ENCODE measurements at places on chromosomes 16 and 17.

DNA sequence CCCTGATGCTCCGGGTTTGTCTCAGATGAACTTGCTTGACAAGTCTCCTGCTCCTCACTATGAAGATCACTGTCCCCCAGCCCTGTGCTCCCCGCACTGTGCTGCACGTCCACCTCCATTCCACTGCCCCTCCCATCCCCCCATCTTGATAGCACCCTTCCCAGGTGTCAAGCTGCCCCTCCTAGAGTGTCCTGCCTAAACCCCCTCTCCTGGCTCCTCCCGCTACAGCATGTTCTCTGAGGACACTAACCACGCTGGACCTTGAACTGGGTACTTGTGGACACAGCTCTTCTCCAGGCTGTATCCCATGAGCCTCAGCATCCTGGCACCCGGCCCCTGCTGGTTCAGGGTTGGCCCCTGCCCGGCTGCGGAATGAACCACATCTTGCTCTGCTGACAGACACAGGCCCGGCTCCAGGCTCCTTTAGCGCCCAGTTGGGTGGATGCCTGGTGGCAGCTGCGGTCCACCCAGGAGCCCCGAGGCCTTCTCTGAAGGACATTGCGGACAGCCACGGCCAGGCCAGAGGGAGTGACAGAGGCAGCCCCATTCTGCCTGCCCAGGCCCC is 18.5 kb downstream of the DEXI start:
- DNase-seq = no peak

DNA sequence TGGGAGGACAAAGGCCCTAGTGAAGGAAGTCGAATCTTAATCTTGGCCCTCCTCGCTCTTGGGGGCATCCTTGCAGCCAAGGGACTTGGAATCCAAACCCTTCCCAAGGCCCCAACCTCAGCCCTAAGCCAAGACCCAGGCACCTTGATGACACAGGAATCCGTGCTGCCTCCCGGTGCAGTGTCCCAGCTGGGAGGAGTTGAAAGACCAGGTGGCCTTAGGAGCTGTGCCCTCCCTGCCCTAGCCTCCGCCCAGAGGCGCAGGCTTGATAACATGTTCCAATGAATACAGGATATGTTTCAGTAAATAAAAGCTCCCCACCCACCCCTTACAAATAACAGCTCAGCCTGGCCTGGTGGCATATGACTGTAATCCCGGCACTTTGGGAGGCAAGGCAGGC is at the start of gene CHST5:
Gene CHST5 (minus strand): TSS at position 208 of the 400 bp plus-strand sequence. CDS start 5,724 bp downstream, outside the sequence.
- DNase-seq = no peak

DNA sequence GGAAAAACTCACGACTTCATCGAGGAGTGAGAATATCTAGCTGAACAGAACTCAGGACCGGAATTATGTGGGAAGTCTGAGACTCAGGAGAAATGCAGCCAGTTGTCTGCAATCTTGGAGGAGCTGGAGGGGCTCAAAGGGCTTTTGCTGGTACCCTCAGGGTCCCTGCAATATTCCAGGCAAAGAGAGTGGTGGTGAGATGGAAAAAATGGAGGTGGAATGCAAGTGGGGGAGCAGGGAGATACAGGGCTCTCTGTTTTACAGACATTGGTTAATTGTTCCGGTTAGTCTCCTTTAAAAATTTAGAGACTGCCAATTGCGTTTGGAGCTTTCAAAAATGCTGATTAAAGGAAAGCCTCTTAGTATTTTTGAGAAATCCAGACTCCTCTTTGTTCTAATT is 18.2 kb upstream of the HP start:
- DNase-seq = no peak

GRCh38 chr17:44069974-44070454 is 521 bp upstream of the G6PC3 start:
- DNase-seq = no peak

DNA sequence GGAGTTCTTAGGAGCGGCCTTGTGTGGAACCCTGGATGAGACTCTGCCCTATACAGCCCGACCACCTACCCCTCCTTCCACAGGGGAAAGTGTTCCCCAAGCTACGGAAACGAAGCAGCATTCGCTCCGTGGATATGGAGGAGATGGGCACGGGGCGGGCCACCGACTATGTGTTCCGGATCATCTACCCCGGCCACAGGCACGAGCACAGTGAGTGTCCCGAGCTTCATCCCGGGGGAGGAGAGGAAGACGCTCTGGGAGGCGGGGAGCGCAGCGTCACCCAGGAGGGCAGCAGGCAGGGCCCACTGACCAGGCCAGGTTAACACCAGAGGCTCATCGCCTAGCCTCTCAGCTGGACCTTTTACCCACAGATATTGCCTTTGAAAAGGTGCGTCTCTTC is 27.8 kb downstream of the SGSM2 start:
- no peak for DNase-seq

- DNase-seq = no peak
Measured at GRCh38 chr17:17304521-17304985, 1.4 kb downstream of the NT5M start.

DNA sequence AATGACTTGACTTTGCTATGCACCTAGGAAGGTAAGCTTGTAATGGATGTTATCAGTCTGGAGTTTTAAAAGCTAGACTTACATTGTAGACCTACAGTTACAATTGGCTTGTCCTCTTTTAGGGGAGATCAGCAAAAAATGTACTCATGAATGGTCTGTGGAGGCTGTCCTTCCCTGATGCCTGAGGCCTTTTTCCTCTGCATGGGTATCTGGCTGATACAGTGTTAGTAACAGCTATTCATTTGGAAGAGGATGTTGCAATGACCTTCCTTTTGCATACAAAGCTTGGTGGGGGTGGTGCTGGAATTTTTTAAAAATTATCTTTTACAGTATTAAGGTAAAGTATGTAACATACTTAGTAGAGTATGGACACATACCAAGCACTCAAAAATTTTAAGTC is 525.5 kb downstream of the KIF2B start:
- no peak for DNase-seq
